Type B pancreatic cell (in vitro differentiated cells): ENCODE measurements at places on chromosomes 1 and 21.
A peak's percentile ranks its signal among the peaks of the same experiment; 100 is the strongest.

DNA sequence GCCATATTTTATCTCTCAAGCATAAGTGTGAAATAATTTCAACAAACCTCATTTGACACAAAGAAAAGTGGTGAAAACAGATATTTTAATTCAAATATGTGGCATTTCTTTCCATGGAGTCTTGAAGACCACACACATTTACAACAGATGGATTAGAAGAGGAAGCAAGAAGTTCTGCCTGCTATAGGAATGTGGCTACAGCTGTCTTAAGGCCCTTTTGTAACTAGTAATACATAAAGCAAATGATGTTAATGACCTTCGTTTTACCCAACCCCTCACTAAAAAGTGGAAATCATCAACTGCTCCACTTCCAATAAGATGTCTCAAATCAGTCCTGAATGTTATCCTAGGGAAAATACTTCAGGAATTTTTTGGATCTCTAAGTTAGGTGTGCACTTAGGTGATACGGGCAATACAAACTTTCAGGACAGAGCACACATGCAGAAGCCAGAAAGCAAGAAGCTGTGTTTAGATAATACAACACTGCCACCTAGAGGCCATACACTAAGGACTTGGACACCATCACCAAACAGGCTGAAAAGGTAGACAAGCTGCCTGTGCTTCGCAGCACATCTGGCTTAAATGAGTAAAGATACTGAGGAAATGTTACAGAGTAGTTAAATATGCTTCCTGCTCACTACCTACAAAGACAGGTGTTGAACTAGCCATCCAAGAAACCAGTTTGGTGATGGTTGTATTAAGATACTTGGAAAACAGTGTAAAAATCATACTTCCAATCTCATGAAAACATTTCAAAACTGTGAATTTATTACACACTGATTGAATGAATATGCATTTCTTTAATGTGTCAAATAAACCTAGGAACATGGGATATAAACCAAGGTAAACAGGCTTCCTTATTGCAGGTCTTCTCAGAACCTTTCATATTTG lies 24.4 kb downstream of the RRAGC start:
- H3K4me3 ChIP-seq: no peak overlapping the region
- H3K27ac ChIP-seq: no peak overlapping the region
- DNase-seq: no peak
- peaks cover 21% of the 10 kb centered on the region for H3K27me3 ChIP-seq

DNA sequence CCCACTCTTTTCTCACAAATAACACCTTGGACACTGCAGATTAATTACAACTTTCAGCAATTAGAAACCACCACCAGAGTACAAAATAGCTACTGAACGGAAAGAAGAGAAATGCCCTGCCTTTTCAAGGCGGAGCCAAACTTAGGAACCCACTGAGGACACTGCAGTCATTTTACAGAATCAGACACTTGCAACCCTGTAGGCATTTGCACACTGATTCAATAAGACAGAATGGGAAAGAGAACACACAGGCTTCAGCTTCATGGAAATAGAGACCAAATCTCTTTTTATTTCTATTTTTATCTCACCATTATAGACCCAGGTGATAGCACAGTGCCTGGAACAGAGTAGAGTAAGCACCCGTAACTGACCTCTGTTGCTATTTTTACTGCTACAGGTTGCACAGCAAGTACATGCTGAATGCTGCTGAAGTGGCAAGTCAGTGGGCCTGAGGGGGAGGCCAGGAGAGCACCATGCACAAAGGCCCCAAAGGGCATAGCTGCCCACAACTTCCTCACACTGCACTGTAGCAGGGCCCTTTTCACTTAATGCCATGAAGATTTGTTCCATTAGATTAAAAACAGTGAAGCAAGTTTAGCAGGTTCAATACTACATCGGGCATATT lies 50.7 kb upstream of the EDARADD start:
- DNase-seq: no peak
- peaks cover 13% of the 10 kb centered on the region for H3K4me1 ChIP-seq
- H3K27me3 ChIP-seq: no peaks in the 10 kb centered on the region
- H3K4me3 ChIP-seq: no peak overlapping the region

GRCh38 chr1:160676869-160677597 lies 30.2 kb upstream of the SLAMF1 start:
- H3K36me3 ChIP-seq: no peaks in the 10 kb centered on the region
- H3K27me3 ChIP-seq: peaks cover 26% of the 10 kb centered on the region
- no peak overlapping the region for H3K4me3 ChIP-seq
- no peak overlapping the region for H3K27ac ChIP-seq
- DNase-seq: no peak

DNA sequence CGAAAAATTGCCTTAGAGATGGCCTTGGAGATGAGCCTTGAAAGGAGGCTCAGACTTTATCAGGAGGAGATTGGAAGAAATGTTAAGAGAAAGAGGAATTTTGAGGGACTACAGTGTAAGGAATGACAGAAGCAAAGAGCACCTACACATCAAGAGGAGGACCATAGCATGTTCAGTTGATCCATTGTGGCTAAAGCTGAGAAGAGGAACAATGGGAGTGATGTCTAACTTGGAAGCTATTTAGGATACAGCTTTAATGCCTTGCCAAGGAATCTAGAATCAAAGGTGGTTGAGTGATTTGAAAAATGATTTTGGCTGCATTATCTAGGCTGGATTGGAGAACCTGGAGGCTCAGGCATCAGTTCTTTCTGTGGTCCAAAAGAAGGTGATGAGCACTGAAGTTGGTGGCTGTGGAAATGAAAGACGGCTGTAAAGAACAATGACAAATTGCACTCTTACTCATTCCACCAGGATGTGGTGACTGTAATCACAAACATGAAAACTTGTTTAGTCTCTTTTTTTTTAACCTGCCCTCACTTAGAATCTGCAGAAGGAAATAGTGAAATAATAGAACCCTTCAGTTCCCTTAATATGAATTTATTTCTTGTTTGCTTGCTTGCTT lies 11.3 kb downstream of the FAM20B start:
- H3K27ac ChIP-seq: peak overlapping the region; percentile 2
- no peaks in the 10 kb centered on the region for H3K27me3 ChIP-seq
- no peak for DNase-seq
- no peak overlapping the region for H3K4me3 ChIP-seq

- H3K27me3 ChIP-seq: no peaks in the 10 kb centered on the region
- peaks cover 17% of the 10 kb centered on the region for H3K36me3 ChIP-seq
- no peak for DNase-seq
- H3K4me3 ChIP-seq: no peak overlapping the region
Observed at GRCh38 chr1:21021311-21021710, 155.4 kb downstream of the EIF4G3 start.

DNA sequence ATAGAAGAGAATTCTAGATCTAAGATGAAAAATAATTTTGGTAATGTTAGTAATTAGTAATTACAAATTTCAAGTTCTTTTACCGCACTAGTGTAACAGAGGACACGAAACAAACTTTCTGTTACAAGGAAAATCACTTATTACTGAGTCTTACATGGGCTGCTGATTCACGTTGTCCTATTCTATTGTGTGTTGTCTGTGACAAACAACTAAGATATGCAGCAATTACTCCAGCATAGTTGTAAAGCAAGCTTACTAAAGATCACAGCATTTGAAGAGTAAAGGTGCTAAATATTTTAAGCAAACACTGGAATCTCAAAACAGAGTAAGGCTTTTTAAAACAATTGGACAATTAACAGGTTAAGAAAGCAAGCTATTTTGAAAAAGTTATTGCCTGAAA lies 502.3 kb downstream of the KCNT2 start:
- no peaks in the 10 kb centered on the region for H3K36me3 ChIP-seq
- no peak for DNase-seq
- no peak overlapping the region for H3K4me3 ChIP-seq
